Stimulated activated effector memory CD8-positive, alpha-beta T cell treated with anti-CD3 and anti-CD28 coated beads, Interleukin-12 subunit alpha, Interleukin-12 subunit beta, amount 100 ng/mL, for 72 hours (primary cell): ENCODE measurements at places on chromosomes 2 and 18.

- no peak for DNase-seq
These were observed 180.3 kb upstream of the TACR1 start for GRCh38 chr2:75379476-75380210.

GRCh38 chr2:228658998-228659397 is 477.5 kb upstream of the SPHKAP start:
- no peak for DNase-seq

DNA sequence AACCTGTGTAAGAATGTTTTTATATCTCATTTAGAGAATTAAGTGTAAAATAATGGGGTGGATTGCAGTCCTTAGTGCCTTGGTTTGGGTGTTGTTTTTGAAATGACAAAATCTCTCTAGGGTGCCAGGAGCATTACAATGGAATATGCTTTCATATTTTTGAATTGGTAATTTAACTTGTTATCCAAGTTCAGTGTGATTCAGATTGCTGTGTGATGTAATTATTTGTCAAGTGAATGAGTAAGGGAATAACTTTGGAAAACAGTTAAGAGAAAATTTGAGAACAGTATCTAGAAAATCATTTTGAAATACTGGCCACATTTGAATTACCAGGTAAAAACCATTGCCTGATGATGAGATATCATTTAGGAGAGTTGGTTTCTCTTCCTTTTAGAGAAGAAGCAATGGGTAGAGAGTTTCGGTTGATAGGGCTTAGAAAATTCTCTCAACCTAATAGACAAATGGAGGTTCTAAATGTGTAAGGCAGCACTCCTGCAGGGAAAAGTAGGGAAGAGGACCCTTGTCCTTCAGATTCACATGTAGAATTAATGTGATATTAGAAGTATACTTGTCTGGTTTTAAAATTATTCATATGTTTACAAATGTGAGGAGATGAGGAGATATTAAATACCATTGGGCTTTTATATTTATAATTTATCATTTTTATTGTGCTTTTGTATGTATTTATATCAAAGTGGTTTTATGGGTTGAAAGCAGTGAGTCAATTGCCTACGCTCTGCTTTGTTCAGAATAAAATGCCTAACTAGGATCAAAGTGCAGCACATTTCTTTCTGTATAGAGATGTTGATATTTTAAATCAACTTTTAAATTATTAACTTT is 124.8 kb downstream of the PHLPP1 start:
- no peak for DNase-seq

- no peak for DNase-seq
These were observed 78.9 kb upstream of the CCDC68 start for GRCh38 chr18:55038162-55038561.

GRCh38 chr2:173296235-173296634 is 58.4 kb upstream of the CDCA7 start:
- DNase-seq = no peak

DNA sequence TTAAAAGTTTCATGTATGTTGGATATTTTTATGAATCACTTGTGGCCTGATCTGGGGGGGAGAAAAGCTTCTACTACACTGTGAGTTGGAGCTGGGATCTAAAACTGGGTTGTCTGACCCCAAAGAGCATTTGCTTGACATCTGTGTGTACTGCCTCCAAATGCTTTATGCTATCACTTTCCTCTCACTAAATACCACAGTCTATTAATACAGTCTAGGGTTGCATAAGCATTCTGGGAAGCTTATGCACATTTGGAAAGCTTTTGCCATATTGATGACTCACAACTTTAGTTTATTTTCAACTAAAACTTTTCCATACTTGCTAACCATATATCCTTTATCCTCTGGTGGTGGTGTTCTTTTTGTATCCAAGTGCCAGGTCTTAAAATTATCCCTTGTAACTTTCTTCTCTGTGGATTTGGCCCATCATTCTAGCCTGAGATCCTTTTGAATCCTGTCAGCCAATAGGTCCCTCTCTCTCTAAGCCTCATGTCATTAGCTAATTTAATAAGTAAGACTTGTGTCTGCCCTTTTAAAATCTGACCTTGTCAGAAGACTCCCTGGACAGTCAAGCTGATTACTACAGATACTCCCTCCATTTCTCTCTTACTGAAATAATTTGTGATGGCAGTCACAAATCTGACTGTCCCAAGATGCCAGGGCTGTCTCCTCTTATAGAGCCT is 72.7 kb downstream of the NXPH2 start:
- DNase-seq = no peak

DNA sequence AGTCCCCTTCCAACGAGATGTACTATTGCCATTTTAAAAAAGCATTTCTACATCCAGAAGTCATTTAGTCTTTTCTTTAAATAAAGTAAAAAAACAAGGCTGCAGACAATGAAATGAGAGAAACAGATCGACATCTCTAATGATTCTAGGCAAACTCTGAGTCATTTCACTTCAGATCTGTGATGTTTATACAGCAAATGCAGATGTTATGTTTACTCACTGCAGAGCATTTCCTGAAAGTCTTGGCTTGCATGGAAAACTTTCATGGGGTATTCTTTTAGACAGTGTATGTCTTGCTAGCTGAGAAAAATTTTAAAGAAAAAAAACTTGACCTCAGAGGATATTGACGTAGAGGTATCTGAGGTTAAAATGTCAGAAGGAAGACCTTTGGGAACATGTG is 797.4 kb downstream of the CNTNAP5 start:
- no peak for DNase-seq

GRCh38 chr2:121099329-121100290 is 185.4 kb downstream of the TFCP2L1 start:
- no peak for DNase-seq

DNA sequence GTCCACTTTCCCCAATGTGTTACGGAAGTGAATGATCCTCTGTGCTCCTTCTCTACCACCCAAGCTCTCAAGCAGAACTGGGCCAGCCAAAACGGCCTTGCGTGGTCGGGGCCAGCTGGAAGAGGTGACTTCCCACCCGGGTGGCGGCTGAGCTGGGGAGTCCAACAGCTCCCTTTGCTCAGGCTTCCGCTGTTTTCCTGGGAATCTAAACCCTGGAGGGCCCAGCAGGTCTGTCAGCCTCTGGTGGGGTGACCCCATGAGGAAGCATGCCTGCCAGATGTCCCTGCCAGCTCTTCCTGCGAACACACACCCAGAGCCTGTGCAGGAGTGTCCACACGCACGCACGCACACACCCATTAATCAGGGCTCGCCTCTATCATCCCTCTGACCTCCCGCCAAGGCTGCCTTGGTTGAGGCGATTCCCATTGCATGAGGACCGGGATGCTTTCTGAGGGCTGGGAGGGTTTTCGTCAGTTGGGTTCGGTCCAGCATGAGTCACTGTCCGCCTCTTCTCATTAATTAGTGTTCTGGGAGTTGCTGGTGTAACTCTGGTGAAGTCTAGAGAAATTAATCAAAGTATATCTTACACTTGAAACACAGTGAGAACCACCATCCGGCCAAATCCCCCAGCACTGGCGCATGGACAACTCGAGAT is 90.6 kb downstream of the TWIST2 start:
- DNase-seq = no peak

- no peak for DNase-seq
These were observed 337.3 kb downstream of the CBLN2 start for GRCh38 chr18:72206814-72207213.

DNA sequence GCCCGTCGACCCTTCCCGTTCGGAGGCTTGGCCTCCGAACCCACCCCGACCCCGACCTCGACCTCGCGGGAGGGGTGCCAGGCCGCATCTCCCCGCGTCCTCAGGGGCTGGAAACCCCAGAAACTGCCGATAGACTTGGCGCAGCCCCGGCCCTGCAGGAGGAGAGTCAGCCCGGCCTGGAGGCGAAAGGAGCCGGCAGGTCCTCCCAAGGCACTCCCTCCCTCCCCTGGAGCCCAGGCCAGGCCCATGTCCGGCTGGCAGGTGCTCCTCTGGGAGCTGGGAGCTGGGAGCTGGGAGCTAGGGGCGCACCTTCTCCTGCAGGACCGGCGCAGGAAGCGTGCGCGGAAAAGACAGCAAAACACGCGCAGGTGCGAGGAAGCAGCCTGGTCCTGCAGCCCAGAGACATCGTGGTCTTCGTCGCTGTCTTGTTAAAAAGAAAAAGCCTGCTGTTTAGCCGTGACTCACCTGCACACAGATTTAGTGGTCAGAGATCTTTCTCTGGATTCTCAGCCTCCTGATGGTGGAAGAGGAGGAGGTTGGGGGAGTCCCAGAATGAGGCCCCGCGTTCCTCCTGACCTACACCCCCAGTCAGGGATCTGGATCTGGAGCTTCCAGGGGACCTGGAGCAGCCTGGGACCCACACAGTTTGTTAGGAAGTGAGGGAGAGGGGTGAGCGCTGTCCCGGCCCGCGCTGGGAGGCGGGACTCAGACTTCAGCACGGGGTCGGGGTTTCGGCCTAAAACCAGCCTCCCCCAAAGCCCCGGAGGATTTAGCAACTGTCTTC is 660 bp upstream of the MBP start:
- DNase-seq = no peak

DNA sequence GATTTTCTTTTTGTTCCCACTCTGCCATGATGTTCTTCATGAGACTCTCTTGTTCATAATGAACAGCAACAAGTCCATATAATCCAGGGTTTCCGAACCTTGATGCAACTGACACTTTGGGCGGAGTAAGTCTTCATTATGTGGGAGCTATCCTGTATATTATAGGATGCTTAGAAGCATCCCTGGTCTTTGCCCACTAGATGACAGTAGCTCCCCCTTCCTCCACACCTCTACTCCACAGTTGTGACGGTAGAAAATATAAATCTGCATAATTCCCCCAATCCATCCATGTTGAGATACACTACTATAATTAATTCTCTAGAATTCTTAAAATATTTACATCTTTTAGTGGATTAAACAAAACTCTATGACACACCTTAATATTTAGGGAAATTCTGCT is 482.2 kb upstream of the CELF4 start:
- DNase-seq = no peak

- peak; percentile 22 for DNase-seq
These were observed 40.4 kb downstream of the TMEM18 start for GRCh38 chr2:636641-637405.

GRCh38 chr2:157290525-157290924 is 33.0 kb downstream of the GALNT5 start:
- no peak for DNase-seq

- DNase-seq = no peak
These were observed 14.8 kb downstream of the STRN start for GRCh38 chr2:36951574-36951973.

GRCh38 chr2:209525834-209526281 is 102.0 kb downstream of the MAP2 start:
- DNase-seq = no peak

GRCh38 chr2:9941196-9941995 is 10.1 kb upstream of the GRHL1 start:
- no peak for DNase-seq

- DNase-seq = no peak
These were observed 84.8 kb downstream of the DTNB start for GRCh38 chr2:25588576-25588975.

GRCh38 chr2:20567159-20567925 is 83.6 kb downstream of the HS1BP3 start:
- DNase-seq = no peak

DNA sequence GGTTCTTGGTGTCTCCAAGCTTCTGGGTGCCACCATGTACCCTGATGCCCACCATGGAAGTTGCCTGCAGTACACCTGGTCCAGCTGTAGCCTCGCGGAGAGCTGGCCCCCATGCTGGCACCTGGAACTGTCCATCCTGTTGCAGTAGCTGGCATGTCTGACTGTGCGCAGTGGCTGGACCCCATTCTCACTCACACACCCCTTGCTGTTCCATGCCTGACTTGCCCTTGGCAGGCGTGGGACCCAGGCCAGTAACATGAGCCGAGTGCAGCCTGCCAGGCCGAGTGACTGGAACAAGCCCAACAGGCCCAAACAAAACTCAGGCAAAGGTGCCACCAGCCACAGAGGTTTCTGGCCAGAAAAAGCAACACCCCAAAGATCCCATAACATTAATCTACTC is 73.8 kb downstream of the NEURL3 start:
- no peak for DNase-seq

- DNase-seq = no peak
These were observed 438.7 kb downstream of the MBD2 start for GRCh38 chr18:53785811-53786210.

GRCh38 chr2:98025481-98026037 is 29.8 kb upstream of the TMEM131 start:
- no peak for DNase-seq

- no peak for DNase-seq
These were observed 65.6 kb downstream of the KCNG2 start for GRCh38 chr18:79863161-79864005.

DNA sequence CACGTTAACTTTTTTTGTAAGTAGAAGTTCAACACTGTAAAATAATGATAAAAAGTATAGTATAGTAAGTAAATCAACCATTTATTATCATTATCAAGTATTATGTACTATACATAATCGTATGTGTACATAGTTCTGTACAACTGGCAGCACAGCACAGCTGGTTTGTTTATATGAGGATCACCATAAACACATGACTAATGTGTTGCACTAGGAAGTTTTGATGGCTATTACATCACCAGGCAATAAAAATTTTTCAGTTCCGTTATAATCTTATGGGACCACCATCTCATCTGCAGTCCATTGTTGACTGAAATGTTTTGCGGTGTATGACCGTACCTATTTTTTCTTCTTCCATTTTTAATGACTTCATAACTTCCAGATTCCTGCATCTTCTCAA is 39.2 kb upstream of the ZNF385B start:
- DNase-seq = no peak

GRCh38 chr18:65409261-65409660 is 341.6 kb upstream of the CDH7 start:
- no peak for DNase-seq

DNA sequence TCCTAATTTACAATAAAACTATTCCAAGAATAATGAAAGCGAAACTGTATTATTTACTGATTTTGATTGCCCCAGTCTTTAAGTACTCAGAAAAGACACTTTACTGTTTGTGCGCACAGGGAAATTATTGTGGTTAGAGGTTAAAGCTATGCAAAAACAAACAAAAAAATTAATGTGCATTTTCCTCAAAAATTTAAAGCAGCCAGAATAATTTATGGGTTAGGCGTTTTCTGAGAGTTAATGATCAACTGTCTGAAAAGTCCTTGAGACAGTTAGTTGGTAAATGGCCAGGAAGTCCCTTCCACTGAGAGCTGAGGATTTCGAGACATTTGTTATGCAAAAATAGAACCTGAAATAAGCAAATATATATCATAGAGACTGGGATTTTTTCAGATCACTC is 143.3 kb downstream of the IRS1 start:
- DNase-seq = no peak

DNA sequence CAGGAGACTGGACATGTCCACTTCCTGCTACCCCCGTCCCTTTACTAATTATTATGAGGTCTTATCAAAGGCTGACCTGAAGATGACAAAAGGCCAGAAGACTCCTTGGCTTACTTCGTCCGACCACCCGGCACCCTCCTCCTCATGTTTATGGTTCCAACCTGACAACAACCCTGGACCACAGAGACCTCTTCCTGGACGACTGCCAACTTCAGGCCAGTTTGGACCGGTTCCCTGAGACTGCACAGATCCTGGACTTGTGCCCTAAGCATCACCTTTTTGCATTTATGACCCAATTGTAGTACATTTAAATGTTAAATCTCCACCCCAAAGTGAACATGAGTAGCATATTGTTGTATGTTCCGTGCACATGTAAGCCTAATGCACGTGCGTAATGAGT is 5.8 kb downstream of the DRC1 start:
- no peak for DNase-seq

- no peak for DNase-seq
These were observed 69.9 kb downstream of the MEMO1 start for GRCh38 chr2:31940920-31941319.

GRCh38 chr18:48953104-48953706 is 2.4 kb upstream of the SMAD7 start:
- no peak for DNase-seq

- no peak for DNase-seq
These were observed 76.0 kb downstream of the EPAS1 start for GRCh38 chr2:46373238-46373637.
